ENCODE measurements at places on chromosomes 7 and 10. TPM values are rescaled to one million over a fixed set of nuclear protein-coding genes. Genes with fewer than 3 reads are reported as not detected.
A peak's percentile ranks its signal among the peaks of the same experiment; 100 is the strongest.

- H3K36me3 ChIP-seq: no peaks in the 10 kb centered on the region
- no peak for DNase-seq
- no peaks in the 10 kb centered on the region for H3K4me1 ChIP-seq
- H3K4me3 ChIP-seq: no peak overlapping the region
- no peaks in the 10 kb centered on the region for H3K27me3 ChIP-seq
- H3K27ac ChIP-seq: no peak overlapping the region
These were observed 896.5 kb downstream of the GATA3 start for GRCh38 chr10:8950978-8951377.

GRCh38 chr7:69091521-69091920 is 506.8 kb upstream of the AUTS2 start:
- no peaks in the 10 kb centered on the region for H3K36me3 ChIP-seq
- DNase-seq: no peak
- no peaks in the 10 kb centered on the region for H3K27me3 ChIP-seq
- no peak overlapping the region for H3K4me3 ChIP-seq

GRCh38 chr7:145845345-145845744 is 271.3 kb upstream of the CNTNAP2 start:
- H3K4me1 ChIP-seq: no peaks in the 10 kb centered on the region
- H3K4me3 ChIP-seq: no peak overlapping the region
- H3K27me3 ChIP-seq: no peaks in the 10 kb centered on the region
- DNase-seq: peak; percentile 50
- no peaks in the 10 kb centered on the region for H3K36me3 ChIP-seq

- no peak overlapping the region for H3K27ac ChIP-seq
- H3K4me3 ChIP-seq: no peak overlapping the region
- peaks cover 12% of the 10 kb centered on the region for H3K36me3 ChIP-seq
- no peaks in the 10 kb centered on the region for H3K4me1 ChIP-seq
- no peaks in the 10 kb centered on the region for H3K27me3 ChIP-seq
- DNase-seq: no peak
These were observed 49.6 kb downstream of the POLL start for GRCh38 chr10:101538446-101538845.

DNA sequence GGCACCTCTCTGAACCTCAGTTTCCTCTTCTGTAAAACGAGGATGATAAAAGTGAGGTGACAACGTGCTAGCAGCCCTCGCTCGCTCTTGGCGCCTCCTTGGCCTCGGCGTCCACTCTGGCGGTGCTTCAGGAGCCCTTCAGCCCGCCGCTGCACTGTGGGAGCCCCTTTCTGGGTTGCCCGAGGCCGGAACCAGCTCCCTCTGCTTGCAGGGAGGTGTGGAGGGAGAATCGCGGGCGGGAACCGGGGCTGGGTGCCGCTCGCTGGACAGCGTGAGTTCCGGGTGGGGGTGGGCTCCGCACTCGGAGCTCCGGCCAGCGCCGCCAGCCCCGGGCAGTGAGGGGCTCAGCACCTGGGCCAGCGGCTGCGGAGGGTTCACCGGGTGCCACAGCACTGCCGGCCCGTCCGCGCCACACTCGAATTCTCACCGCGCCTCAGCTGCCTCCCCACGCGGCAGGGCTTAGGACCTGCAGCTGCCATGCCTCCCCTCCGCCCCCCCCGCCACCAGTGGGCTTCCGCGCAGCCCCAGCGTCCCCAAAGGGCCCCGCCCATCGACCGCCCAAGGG is 24.3 kb upstream of the ACSL5 start:
- H3K4me1 ChIP-seq: no peaks in the 10 kb centered on the region
- no peaks in the 10 kb centered on the region for H3K27me3 ChIP-seq
- H3K27ac ChIP-seq: no peak overlapping the region
- no peak overlapping the region for H3K4me3 ChIP-seq
- H3K36me3 ChIP-seq: no peaks in the 10 kb centered on the region

DNA sequence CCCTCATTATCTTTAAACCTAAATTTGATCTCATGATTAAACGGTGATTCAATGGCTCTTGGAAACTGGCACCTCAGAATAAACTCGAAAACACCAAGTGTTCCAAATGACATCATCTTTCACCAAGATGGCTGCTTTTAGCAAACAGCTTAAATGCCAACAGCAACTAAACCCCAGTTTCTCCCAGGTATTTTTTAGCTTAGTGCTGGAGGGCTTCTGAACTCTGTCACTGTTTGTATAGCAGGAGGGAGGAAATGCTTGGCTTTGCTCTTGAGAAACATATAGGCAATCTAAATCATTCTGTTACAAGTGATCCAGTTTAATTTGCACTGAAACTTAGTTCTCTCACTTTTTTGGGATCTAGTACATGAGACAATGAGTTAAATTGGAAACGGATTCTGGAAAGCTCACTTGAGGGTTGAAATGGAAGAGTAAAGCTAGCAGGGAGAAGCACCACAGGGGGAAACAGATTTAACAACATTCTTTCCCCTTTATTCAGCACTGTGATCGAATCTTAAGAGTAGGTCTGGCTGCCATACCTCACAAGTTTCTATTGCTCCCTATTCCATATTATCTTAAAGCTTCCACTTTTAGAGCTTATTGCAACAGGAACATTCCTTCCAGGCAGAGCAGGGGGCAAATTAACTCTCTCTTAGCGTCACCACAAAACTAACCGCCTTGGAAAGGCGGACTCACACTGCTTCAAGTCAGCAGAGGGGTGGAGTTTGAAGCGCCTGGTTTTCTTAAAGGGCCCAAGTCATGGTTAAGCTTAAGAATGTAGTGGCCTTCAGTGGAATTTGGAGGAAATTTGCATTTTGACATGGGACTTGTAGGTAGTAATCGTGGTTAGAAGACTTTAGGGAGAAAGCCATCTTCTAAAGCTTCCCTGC is 1.8 kb upstream of the CCDC6 start:
- H3K4me3 ChIP-seq: peak overlapping the region; percentile 88
- H3K4me1 ChIP-seq: peaks cover 16% of the 10 kb centered on the region
- DNase-seq: peak; percentile 89
- peak overlapping the region; percentile 75 for H3K27ac ChIP-seq
- H3K36me3 ChIP-seq: no peaks in the 10 kb centered on the region

DNA sequence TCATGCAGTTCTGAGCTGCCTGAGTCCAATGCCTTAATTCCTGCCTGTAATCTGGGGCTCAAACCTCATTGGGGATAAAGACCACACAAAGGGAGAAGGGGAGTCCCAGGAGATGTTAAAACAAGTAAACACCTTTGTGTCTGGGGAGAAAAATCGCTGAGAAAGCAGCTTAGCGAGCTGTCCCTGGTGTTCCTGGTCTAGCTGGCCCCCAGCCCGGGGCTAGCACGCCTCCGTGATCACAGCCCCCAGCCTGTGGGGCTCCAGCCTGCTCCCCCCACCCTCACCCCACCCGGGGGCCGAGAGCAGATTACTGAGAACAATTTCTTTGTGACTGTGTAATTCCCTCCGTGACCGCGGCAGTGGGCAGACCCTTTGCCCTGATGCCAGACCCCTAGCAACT is 24.8 kb downstream of the DPCD start:
- no peaks in the 10 kb centered on the region for H3K27me3 ChIP-seq
- DNase-seq: no peak
- H3K36me3 ChIP-seq: peaks cover 51% of the 10 kb centered on the region
- no peak overlapping the region for H3K4me3 ChIP-seq
- H3K27ac ChIP-seq: no peak overlapping the region

GRCh38 chr7:129163875-129164544 is 19.5 kb downstream of the TSPAN33 start:
- DNase-seq: no peak
- no peak overlapping the region for H3K27ac ChIP-seq
- H3K36me3 ChIP-seq: peaks cover 6% of the 10 kb centered on the region
- H3K4me3 ChIP-seq: no peak overlapping the region

DNA sequence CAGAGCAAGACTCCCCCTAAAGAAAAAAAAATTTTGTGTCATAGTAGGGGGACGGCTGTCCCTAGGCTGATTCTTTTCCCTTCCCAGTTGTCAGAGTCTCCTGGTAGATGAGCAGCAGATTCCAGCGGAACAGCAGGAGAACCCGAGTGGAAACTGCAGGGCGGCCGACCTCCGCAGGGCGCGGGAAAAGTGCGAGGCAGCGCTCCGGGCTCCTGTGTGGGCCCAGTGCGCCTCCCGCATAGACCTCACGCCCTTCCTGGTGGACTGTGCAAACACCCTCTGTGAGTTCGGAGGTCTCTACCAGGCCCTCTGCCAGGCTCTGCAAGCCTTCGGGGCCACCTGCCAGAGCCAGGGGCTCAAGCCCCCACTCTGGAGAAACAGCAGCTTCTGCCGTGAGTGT is 46.0 kb downstream of the ZAN start:
- H3K27ac ChIP-seq: no peak overlapping the region
- no peak overlapping the region for H3K4me3 ChIP-seq
- H3K27me3 ChIP-seq: no peaks in the 10 kb centered on the region

DNA sequence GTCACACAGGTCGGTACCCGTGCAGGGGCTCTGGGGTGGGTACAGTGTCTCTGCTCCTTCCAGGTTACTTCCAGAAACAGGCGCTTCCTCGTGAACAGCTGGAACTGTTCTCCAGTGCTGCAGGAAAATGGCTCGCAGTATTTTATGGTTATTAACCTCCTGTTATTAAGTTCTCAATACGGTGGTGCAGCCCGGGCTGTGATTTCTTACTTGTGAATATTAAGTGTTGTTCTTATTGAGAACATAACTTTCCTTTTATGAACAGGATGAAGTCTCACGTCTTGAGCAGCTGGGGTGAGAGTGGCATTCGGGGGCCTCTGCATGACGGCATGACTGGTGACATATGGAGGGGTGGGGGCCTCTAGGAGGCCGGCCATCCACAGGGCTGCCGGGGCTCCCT is 430.8 kb downstream of the GLRX3 start:
- no peaks in the 10 kb centered on the region for H3K36me3 ChIP-seq
- DNase-seq: no peak
- no peaks in the 10 kb centered on the region for H3K4me1 ChIP-seq
- no peaks in the 10 kb centered on the region for H3K27me3 ChIP-seq
- no peak overlapping the region for H3K4me3 ChIP-seq

GRCh38 chr10:104447906-104448305 is 94.3 kb downstream of the CFAP58 start:
- no peak overlapping the region for H3K4me3 ChIP-seq
- H3K36me3 ChIP-seq: no peaks in the 10 kb centered on the region
- H3K27ac ChIP-seq: no peak overlapping the region
- no peaks in the 10 kb centered on the region for H3K4me1 ChIP-seq

- no peak overlapping the region for H3K27ac ChIP-seq
- no peaks in the 10 kb centered on the region for H3K4me1 ChIP-seq
- peaks cover 2% of the 10 kb centered on the region for H3K27me3 ChIP-seq
These were observed 144.4 kb downstream of the PTPN20 start for GRCh38 chr10:47055386-47056246.

GRCh38 chr7:32501522-32501921 is 6.2 kb downstream of the AVL9 start:
- H3K4me1 ChIP-seq: no peaks in the 10 kb centered on the region
- H3K4me3 ChIP-seq: no peak overlapping the region
- no peak overlapping the region for H3K27ac ChIP-seq
- H3K27me3 ChIP-seq: no peaks in the 10 kb centered on the region

DNA sequence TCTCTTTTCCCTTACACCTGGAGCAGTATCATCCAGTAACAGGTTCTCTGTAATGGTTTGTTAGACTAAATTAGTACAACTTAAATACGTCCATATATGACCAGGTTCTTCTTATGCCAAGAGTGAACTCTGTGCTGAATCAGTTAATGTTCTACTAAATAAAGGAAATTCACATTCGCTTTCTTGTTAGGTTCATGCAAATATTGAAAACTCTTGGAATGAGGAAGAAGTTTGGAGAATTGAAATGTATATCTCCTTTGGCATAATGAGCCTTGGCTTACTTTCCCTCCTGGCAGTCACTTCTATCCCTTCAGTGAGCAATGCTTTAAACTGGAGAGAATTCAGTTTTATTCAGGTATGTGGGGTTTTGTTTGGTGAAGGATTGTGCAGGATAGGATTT is 15.3 kb upstream of the CFAP69 start:
- no peaks in the 10 kb centered on the region for H3K27me3 ChIP-seq
- H3K4me3 ChIP-seq: no peak overlapping the region
- DNase-seq: no peak
- peaks cover 10% of the 10 kb centered on the region for H3K4me1 ChIP-seq
- H3K36me3 ChIP-seq: no peaks in the 10 kb centered on the region

GRCh38 chr7:67391168-67391567 is 394.5 kb downstream of the TYW1 start:
- no peaks in the 10 kb centered on the region for H3K27me3 ChIP-seq
- H3K36me3 ChIP-seq: no peaks in the 10 kb centered on the region
- no peak for DNase-seq
- H3K4me3 ChIP-seq: no peak overlapping the region
- H3K27ac ChIP-seq: no peak overlapping the region
- H3K4me1 ChIP-seq: no peaks in the 10 kb centered on the region

- no peaks in the 10 kb centered on the region for H3K27me3 ChIP-seq
- peaks cover 75% of the 10 kb centered on the region for H3K36me3 ChIP-seq
- no peak overlapping the region for H3K4me3 ChIP-seq
- H3K27ac ChIP-seq: no peak overlapping the region
- no peak for DNase-seq
- H3K4me1 ChIP-seq: peaks cover 15% of the 10 kb centered on the region
These were observed 191.7 kb upstream of the C7orf33 start for GRCh38 chr7:148398844-148399365.

GRCh38 chr7:2393706-2394105 is 9.7 kb upstream of the CHST12 start:
- no peaks in the 10 kb centered on the region for H3K36me3 ChIP-seq
- H3K27me3 ChIP-seq: no peaks in the 10 kb centered on the region
- H3K4me3 ChIP-seq: no peak overlapping the region
- H3K4me1 ChIP-seq: no peaks in the 10 kb centered on the region
- H3K27ac ChIP-seq: no peak overlapping the region
- no peak for DNase-seq

DNA sequence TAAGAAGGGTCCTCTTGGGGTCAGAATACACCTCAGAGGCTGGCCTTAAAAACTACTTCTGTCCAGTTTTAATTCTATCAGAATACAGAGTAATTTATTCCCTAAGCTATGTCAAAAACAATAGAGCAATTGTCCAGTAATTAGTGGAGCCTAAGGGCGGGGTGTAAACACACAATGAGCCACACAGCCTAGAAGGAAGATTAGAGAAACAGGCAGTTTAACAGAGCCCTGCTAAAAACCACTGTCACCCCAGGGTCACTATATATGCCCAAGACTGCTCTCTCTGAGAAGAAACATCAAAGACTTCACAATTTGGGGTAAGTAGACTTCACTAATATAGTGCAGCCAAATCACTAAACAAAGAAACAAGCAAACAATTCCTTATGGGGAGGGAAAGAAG is 27.2 kb upstream of the WNT2 start:
- no peak for DNase-seq
- H3K36me3 ChIP-seq: no peaks in the 10 kb centered on the region
- no peak overlapping the region for H3K27ac ChIP-seq

The GBX1 gene
- total RNA-seq: not detected

The FAM25A gene
- total RNA-seq: not detected

The ZNF853 gene
- total RNA-seq: 14.2 TPM

The TMEM196 gene
- not detected for total RNA-seq

The EDRF1 gene
- total RNA-seq: 41.4 TPM

The ENTPD1 gene
- 2.7 TPM for total RNA-seq

The MINDY4 gene
- 7.2 TPM for total RNA-seq

The HMX2 gene
- not detected for total RNA-seq

The HDAC9 gene
- 2.0 TPM for total RNA-seq

The FERD3L gene
- total RNA-seq: not detected

The AKR1C4 gene
- total RNA-seq: not detected

The PDIA4 gene
- total RNA-seq: 411 TPM

The NODAL gene
- 19.2 TPM for total RNA-seq
